ENCODE measurements at places on chromosomes 3 and 15.
A peak's percentile ranks its signal among the peaks of the same experiment; 100 is the strongest.

DNA sequence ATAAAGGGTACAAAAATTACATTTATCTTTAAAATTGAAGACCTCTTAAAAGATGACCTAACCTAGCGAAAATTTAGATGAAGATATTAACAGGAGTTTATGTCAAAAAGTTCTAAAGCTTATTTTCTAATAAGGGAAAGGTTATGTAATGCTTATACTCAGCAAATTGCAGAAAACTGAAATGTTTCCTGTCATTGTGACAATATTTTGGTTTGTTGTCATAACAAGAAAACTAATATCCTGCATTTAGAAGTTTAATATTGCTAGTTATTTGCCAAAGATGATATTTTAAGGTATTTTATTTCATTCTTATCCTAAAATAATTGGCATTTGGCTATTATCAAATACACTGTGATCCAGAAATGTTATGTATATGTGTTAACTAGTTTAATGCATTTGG is 294.5 kb downstream of the C3orf38 start:
- DNase-seq, result no peak

DNA sequence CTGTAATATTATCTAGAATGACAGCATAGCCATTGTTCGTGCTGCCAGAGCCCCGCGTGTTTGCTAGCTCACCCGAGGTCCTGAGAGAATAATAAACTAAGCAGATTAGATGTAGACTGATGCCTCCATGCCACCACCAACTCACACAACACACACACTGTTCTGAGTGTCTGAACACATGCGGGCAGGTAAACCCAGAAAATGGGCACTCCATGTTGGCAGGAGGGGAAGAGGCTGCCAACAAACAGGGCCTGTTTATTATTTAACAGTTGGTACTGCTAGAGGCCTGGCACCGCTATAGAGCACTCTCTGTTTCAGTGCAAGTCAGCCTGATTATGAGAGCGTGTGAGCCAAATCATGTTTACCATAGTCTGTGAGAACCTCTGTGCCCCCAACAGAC is 299.0 kb downstream of the ZBTB20 start:
- DNase-seq, result no peak

DNA sequence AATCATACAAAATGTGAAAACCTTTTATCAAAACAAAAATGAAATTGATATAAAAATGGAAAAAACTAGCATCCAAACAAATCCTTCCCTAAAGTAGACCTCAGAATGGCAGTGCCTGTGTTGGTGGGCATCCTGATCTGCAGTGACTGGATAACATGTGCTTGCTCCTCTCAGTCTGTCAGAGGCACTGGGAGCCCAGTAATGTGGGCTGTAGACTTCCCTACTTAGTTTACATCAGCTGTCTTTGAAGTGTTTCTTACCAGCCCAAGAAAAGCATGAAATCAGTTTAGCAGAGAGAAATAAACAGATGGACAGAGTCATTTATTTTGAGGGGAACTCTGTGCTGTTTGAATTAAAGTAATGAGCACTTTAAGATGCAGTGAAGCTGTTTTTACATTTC is 37.8 kb upstream of the RORA start:
- no peak for DNase-seq

GRCh38 chr15:90008607-90009006 is 7.5 kb downstream of the ZNF710 start:
- DNase-seq, result no peak

DNA sequence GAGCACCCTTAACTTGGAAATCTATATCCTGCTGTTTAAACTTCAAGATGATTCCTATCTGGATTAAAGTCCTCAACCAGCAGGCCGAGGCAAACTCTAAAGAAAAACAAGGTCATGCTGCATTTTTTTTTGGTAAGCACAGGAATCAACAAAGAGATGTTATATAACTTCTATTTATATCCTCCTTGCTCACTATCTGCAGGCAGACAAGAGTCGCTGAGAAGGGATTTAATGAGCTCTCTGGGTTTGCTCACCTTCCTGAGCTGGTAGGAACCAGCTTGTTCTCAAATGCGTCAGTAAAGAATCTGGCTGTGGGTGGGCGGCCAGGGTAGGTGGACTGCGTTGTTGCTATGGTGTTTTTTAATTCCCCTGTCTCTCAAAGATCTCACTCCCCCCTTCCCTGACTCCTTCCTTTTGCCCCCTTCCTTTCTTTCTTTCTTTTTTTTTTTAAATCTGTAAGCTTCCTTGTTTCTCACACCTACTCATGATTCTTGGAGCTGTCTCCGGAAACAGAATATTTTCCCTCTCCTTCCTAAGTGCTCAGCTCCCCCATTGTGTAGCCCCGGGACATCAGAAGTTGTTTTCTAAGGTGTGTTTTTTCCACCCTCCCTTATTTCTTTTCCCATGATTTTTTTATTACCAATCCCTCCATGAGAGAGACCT is 228.8 kb upstream of the BHLHE40 start:
- DNase-seq, result no peak

GRCh38 chr3:69149586-69149985 is 27.2 kb upstream of the LMOD3 start:
- no peak for DNase-seq

DNA sequence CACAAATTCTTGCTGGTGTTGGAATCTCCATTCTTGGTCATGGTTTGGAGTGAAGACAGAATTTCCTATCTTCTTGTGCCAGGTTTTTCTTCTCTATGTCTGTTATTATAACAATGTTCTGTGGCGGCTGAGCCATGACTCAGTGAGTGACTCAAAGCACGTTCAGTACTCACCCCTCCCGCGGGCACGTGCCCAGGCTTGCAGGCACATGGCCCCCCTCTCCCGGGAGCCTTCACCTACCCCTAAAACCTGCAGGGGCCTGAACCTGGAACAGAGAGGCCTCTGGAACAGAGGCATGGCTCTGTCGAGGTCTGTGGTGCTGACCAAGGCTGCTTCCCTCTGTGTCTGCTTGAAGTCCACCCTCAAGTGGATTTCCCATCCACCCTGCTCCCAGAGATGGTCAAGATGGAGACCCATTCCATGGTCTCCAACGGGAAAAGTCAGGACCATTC is 27.6 kb downstream of the PLXNB1 start:
- peak; percentile 46 for DNase-seq

GRCh38 chr3:173725507-173725906 is 328.0 kb downstream of the NLGN1 start:
- peak; percentile 27 for DNase-seq

DNA sequence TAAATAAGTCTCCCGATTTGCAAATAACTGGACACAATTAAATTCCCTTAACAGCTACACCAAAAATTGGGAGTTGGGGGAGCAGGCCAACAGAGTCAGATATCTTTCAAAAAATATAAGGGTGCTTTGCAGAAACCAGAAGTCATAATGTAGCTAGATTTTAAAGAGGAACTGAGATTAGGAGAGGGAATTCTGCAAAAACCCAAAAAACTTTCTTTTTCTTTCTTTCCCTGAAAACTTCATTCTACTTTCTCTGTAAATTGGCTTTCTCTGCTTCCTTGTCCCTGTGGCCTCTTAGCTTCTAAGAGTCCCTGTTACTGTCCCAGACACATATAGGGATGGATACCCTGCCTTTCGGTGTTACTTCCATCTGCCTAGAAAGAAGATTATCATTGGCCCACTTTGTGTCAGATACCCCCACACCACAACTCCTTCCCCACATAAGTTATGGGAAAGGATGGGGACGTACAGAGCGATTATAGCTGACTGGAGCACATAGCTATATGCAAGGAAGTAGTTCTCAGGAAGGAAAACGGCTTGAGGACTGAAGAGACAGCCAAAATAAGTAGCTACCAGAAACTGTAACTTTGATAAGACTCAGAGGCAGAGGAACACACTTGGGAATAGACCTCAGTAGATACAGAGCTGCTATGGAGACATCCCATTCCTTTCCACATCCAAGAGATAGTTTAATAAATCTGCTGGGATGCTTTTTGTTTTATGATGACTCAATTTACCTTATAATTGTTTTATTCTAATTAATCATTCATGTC is 129.1 kb upstream of the TGFBR2 start:
- no peak for DNase-seq

- DNase-seq, result peak; percentile 71
These were observed 9.4 kb upstream of the EID1 start for GRCh38 chr15:48868536-48868935.

DNA sequence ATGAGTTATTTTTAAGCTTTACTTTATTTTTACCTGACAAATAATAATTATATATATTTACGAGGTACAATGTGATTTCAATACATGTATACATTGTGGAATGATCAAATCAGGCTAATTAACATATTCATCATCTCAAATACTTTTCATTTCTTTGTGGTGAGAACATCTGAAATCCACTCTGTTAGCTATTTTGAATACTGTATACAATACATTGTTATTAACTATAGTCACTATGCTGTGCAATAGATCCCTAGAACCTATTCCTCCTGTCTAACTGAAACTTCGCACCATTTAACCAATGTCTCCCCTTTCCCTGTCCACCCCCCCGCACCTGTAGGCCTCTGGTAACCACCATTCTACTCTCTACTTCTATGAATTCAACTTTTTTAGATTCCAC is 7.9 kb upstream of the SPPL2A start:
- DNase-seq, result no peak

DNA sequence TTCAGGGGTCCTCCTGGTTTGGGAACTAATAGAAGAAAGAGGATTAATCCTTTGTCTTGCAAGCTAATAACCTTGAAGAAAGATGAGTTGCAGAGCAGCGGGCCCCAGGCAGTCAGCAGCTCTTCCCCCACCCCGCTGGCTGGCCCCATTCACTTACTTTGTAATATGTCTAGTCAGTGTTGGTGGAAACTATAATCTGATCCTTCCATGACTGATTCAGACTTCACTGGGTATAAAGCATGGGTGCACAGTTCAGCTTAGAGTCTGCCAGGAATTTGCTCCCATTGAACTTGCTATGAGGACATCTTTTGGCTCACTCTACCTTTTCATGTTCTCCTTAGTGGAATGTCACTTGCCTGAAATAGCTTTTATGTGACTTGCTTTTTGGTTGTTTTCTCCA is 117.7 kb downstream of the CCNL1 start:
- no peak for DNase-seq

GRCh38 chr3:115659253-115660220 is 36.2 kb downstream of the GAP43 start:
- no peak for DNase-seq

DNA sequence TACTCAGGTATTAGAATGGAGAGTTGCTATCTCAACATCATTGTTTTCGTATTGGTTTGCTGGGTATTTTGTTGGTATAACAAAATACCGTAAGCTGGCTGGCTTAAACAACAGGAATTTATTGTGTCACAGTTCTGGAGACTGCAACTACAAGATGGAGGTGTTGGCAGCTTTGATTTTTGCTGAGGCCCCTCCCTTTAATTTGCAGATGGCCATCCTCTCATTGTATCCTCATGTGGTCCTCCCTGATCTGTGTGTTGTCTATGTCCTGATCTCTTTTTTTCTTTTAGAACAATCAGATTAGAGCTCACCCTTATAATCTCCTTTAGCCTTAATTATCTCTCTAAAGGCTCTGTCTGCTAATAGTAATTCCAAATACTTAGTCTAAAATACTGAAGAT is 299.8 kb upstream of the GOLIM4 start:
- DNase-seq, result no peak

GRCh38 chr15:80395616-80396015 is 8.6 kb upstream of the ARNT2 start:
- no peak for DNase-seq

- no peak for DNase-seq
These were observed 77.4 kb downstream of the DGKG start for GRCh38 chr3:186284661-186285060.
